Fibroblast of skin of left quadriceps (primary cell): ENCODE measurements at places on chromosomes 7 and 10.

- DNase-seq: no peak
These were observed 131.8 kb downstream of the TES start for GRCh38 chr7:116342125-116342524.

DNA sequence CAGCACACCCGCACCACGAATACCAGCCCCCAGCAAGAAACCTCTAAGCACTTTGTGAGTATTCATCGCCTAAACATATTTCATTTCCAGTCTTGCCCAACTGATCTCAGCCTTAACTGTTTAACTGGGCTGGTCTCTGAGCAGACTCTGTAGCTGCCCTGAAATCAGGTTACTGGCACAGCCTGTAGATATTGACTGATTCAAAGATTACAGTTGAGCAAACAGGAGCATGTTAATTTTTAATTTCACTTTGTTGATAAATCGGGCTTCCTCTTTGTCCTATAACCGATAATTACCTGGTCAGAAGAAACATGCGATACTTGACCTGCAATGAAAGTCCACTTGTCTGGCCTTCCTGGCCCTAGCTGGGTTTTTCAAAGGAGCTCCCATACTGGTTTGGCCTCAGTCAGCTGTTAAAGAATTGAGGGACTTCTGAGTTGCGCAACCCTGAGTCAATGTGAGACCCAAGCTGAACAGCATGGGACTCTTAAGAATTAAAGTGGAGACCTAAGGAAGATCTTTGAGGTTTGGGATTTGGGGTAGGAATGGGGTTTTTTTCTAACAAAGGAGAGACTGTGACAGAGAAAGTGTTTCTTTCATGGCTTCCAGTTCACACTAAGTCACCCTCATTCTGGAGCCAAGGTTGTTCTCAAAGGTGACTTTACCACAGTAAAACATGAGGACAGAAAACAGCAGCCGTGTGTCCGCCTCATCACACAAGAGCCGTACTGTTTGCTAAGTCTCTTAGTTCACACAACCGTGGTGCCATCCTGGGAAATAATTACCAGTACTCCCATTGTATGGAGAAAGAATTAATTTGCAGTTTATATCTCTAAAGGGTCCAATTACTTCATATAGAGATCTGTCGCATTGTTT is 75.9 kb downstream of the PPP1R3C start:
- no peak for DNase-seq

DNA sequence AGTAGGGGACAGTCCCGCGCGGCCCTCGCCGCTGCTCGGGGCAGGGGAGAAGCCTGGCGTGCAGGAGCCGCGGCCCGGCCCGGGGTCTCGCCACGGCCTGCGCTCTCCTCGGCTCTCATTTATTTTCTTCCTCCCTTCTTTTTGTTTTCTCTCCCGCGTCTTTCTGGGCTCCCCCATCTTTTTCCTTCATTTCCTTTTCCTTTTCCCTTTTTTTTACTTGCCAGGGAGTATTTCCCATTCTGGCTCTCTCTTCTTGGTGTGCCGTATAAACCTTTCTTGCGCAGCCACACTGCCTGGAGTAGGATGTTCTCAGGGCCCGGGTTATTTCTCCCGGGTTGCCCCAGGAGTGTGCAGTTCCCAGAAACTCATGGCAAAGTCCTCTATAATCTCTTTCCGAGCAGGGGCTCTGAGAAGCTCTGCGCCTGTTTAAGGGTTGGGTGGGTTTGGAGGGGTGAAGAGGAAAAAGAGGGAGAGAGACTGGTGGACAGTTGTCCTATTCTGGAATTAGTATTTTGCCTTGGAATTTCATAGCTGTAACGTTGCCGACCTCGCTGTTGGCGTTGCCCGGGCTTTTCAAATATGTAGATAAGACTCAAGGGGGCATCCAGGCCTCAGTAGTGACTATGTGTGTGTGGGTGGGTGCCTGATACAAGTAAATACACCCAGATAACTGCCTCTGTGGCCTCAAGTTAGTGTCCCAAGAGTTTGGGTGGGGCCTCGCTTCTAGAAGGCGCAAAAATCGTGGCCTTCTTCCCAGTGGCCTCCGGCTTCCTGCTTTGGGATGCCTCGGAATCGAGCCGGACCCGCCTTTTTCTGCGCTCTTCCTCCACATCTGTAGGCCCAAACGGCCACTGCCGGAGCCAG is 4.3 kb upstream of the ZNF503 start:
- no peak for DNase-seq

DNA sequence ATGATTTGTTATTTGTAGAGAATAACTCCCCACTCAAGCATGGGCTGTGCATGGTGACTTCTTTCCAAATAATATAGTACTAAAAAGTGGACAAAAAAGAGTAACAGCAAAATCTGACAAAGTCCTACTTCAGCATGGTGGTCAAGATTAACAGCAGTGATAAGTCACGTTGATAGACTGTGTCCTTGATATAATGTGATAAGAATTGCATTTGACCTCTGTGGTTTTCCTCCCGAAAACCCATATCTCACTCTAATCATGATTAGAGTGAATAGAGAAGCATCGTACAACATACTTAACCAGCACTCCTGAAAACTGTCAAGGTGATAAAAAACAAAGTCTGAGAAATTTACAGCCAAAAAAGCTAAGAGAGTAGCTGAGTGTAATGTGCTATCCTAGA is 42.4 kb downstream of the REEP3 start:
- no peak for DNase-seq

DNA sequence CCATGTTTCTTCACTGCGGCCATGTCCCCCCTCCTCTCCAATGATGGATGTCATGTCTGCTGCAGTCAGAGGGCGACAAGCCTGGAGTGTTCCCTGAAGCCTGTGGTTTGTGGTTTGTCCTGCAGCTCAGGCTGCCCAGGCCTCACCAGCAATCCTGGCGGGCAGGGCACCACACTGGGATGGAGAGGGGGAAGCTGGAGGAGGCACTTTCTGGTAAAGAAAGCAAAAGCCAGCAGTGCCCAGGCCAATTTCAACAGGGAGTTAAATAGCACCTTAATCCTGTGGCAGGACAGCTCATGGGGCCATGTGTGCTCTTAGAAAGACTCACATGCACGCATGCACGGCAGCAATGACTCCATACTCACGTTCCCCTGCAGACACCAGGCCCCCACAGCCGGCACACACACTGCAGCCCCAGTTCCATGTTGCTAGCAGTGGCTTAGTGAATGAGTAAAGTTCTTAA is 158.3 kb downstream of the EGFR start:
- no peak for DNase-seq

GRCh38 chr10:19788075-19788686 is 28.1 kb upstream of the PLXDC2 start:
- peak; percentile 11 for DNase-seq

DNA sequence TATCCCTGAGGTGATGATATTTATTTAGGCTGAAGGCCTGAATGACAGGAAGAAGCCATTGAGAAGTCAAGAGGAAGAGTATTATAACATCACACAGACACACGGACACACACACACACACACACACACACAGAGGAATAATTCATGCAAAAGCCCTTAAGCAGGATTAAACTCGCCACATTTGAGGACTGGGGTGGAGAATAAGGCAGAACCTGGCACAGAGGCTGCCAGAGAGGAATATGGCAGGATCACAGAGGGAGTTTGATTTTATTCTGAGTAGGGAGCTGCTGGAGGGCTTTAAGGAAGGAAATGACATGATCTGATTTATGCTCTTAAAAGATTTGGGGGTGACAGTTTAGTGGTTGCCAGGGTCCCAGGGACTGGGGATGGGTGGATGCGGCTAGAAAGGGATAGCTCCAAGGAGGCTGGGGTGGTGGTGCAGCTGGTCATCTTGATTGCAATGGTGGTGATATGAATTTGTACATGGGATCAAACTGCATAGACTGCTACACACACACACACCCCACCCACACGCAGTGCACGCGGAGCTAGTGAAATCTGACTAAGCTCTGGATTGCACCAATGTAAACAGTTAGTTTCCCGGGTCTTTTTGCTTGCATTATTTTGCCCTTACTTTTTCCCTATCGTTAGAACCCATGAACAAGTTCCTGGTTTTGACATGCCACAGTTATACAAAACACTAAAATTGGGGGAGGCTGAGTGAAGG is 11.2 kb downstream of the SMURF1 start:
- DNase-seq: no peak

DNA sequence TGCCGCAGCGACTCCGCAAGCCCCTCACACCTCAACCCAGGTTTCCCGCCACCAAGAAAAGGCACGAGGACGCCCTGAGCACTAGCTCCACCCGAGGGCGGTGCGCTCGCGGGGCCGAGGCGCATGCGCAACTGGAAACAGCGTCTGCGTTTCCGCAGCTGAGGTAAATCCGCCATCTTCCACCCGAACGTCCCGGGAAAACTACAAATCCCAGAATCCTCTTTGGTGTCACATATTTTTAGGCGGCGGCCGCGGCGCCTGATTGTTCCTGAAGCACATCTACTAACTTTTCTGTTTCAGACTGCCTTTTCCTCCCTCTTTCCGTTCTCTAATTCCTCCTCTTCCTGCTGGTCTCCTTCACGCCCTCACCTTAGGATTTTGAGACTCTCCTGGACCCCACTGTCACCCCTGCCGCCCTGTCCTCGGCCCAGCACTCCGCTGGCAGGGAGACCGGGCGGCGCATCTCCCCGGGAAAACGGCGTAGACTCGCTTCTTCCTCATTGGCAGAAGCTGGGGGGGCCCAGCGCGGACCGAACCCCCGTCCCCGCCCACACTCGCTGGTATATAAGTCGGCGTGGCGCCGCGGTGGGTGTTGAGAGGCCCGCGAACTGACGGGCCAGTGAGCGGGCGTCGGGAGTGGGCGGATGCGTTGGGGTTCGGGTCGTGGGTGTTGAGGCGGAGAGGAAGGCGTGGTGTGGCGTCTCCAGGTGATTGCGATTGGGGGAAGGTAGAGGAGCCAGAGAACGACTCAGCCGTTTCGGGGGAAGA is at the start of gene ZCWPW1:
Gene ZCWPW1 (minus strand): TSS at position 505 of the 768 bp plus-strand sequence. CDS start 8,054 bp downstream, outside the sequence.
- DNase-seq: peak; percentile 95

DNA sequence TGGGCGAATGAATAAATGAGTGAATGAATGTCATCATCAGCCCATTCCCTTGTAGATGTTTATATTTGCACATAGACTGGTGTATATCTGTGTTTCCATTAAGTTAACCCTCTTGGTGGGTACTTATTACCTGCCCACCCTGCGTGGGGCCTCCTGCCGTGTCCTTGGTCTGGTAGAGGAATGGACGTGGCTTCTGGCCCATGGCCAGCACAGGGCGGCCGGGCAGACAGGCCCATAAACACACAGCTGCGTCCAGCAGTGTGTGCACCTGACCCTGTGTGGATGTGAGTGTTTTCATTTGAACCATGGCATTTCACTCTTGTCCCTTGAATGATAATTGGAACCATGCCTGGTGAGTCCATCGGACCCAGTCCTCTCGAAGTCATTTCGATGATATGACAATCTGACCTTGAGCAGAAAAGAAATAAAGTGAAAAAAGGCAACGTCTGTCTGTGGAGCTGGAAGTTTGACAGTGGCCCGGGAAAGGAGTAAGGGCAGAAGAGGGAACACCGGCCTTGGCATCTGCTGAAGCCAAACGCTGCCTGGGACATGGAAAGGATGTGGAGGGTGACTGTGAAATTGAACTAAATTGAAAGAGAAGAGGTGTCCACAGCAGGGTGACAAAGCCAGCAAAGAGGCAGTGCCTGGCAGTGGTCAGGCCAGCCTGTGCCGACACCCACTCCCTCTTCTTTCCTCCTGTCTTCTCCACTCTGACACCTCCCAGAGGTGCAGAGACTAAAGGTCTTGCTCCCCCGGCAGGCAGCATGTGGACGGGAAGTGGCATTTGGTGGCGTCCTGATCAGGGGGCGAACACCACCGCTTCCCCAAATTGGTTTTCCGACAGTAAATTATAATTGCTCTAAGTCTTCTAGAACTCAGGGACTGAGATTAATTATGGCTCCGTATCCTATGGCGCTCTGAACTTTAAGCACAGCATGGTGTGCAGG is 199.0 kb upstream of the ZMIZ1 start:
- no peak for DNase-seq

DNA sequence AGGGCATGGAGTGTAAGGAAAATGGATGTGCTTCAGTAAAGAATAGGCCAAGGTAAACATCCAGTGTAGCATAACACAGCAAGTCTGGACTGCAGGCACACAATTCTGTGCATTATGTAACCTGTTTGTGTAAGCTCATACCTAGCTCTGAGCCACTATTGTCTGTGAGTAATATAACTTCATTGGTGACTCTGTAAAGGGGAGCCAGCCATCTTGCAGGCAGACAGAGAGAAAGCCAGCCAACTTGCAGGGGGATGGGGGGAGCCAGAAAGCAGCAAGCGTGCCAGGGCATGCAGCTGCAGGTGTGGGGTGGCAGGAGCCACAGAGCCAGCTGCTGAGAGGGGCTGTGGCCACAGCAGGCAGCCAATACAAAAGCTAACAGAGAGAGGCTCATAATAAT is 449.2 kb downstream of the IPMK start:
- DNase-seq: no peak

GRCh38 chr7:100516135-100516812 is 22.7 kb upstream of the AGFG2 start:
- peak; percentile 98 for DNase-seq

GRCh38 chr10:8731121-8732095 is 676.9 kb downstream of the GATA3 start:
- DNase-seq: no peak

DNA sequence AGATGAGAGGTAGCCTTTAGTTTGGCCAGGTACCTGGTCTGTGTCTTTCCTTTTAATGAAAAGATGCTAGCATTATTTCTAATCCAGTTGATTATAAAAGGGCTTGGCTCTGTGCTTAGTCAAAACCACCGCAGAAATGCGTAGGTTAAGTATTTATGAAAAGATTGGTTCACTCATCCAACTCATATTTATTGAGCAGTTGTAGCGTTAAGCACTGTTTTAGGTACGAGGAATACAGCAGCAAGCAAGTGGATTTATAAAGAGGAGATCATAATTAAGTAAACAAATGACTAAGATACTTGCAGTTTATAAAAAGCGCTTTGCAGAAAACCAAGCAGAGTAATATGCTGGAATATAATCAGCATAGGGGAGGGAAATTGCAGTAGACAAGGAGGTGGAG is 129.8 kb downstream of the PPP1R17 start:
- DNase-seq: no peak

- DNase-seq: peak; percentile 8
These were observed 81.8 kb downstream of the NT5C2 start for GRCh38 chr10:103111031-103111917.

DNA sequence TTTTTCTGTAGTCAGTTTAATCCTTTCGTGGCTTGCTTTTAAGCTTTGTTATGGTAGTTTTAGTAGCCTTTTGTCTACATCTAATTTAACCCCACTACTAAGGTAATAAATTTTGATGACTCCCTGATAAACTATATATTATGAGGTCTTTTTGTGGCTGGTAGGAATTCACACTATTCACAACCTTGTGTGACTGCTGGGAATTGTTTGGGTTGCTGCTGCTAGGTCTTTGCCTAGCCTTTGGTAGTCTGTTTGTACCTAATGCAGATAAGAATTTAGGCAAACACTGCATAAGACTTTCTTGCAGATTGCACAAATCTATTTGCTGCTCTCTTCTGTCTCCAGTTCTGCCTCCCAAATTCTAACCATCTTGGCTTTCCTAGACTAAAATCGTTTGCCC is 58.3 kb downstream of the SHOC2 start:
- peak; percentile 67 for DNase-seq

- peak; percentile 89 for DNase-seq
These were observed 13.1 kb upstream of the TRDMT1 start for GRCh38 chr10:17214526-17214925.
